SK-N-MC (cell line): ENCODE measurements at places on chromosomes 12 and 14.

DNA sequence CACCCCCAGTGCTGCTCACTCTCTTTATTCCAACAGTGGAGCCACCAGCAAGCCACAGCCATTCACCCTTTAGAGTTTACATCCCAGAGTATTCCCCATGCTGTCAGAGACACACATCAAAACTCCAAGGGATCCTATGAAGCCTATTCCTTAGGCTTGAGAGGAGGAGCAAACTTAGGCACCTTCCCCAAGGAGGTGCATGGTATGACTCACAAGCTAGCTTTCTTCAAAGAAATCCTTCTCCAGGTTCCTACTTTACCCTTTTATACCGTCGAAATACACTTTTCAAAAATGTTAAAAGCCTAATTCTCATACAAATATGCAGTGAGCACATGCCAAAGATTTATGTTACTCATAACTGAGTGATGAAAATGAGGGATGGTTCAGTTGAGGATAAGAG, 175.4 kb downstream of the ETNK1 start:
- no peak for DNase-seq

DNA sequence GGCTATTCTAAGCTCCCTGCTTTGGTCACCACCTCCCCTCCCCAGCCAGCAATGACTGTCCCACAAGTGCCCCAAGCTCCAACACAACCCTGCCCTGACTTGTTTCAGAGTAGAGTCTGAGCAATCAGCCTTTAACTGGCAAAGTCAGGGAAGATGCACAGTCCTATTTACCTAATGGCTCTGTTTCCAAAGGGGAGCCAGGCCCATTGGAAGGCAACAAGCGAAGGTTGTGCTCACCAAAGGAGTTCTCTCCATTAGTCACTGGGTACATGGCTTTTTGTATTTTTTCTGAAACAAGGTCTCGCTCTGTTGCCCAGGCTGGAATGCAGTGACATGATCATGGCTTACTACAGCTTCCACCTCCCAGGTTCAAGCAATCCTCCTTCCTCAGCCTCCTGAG, 267.1 kb upstream of the CRY1 start:
- no peak for DNase-seq

GRCh38 chr14:96192975-96193805, 11.4 kb upstream of the BDKRB2 start:
- no peak for DNase-seq

- DNase-seq = no peak
Observed at GRCh38 chr14:74942181-74942580, 13.2 kb downstream of the PGF start.
